Stimulated activated CD4-positive, alpha-beta T cell treated with anti-CD3 and anti-CD28 coated beads, Interleukin-1b, Interleukin-23, amount 100 ng/mL, for 1 hour (primary cell): ENCODE measurements at places on chromosomes 5 and 9.

GRCh38 chr9:107342476-107343161, 59.5 kb downstream of the RAD23B start:
- no peak for DNase-seq

DNA sequence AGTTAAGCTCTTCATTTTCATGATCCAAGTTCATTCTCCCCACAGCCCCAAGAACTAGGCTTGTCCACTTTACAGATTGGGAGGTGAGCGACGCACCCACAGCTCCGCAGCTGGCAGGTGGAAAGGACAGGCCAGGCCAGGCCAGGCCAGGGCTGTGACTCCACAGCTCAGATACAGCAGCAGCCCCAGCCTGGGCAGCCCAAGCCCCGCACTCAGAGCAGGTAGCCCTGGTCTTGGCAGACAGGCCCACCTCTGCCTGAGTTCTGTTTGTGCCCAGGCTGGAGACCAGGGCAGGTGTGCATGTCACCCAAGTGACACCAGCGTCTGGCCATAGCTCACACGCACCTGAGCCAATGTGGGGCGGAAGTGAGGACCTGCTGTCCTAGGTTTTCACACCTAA, 124.7 kb downstream of the WNK2 start:
- no peak for DNase-seq

GRCh38 chr5:10246761-10247160, 2.9 kb downstream of the ATPSCKMT start:
- no peak for DNase-seq

DNA sequence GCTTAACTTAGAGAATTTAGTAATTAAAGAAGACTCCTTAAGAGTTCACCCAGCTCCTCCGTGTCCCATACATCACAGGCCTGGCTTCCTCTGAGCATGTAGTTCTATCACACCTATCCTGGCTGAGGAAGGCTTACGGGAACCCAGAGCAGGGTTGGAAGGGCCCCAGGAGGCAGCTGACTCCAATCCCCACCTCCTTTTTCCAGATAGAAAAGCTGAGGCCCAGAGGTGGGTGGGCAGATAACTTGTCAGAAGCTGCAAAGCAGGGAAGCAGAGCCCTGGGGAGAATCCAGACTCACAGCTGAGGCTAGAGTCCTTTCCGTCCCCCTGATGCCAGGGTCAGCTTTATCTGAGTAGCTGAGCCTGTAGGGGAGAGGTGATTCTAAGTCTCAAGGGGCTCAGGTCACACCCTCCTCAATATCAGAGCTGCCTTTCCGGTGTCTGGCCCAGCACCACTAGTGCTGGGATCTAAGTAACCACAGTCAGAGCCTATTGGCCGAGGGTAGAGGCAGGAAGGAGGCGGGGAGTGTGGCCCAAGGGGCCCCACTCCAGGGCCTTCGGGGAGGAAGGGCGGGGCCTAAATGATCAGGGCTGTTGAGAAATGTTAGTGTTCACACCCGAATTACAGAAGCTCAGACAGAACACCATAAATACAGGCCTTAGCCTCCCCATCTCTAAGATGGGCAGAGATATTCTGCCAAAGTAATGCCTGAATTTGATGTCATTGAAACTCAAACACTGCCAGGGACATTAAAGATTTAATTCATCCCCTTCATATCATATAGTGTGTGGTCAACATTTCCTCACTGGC, 9.9 kb downstream of the CCDC69 start:
- DNase-seq, result peak; percentile 75

DNA sequence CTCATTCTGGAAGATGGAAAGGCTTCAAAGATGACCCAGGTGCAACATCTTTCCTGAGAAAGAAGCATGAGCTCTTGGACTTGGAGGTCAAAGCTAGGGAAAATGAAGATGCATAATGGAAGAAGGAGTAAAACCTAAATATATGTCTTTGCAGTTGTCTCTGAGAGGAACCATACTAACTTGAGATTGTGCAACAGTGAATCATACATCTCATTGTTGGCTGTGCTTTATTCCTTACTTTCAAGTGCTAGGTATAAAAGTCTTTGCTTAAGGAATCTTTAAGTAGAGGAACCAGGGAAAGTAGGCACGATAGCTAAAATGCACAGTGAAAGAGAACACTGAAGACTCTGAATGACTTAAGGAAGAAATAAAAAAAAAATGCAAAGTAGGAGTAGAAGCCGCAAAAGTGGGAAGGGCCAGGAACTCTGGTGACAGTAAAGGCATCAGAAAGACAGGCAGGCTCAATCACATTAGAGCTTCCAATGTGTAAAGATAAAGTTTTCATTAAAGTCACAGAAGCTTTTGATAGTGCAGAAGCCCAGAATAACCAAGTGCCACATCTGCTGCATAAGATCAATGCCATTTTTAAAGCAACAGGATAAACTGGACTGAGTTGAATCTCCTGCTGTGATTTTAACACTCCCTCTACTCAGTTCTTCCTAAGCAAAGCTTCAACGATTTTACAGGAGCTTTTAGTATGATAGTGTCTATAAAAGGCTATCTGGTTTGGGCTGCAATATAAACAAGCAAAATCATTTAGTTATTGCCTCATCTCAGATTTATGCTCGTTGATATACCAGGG, 432.3 kb upstream of the EDIL3 start:
- no peak for DNase-seq

DNA sequence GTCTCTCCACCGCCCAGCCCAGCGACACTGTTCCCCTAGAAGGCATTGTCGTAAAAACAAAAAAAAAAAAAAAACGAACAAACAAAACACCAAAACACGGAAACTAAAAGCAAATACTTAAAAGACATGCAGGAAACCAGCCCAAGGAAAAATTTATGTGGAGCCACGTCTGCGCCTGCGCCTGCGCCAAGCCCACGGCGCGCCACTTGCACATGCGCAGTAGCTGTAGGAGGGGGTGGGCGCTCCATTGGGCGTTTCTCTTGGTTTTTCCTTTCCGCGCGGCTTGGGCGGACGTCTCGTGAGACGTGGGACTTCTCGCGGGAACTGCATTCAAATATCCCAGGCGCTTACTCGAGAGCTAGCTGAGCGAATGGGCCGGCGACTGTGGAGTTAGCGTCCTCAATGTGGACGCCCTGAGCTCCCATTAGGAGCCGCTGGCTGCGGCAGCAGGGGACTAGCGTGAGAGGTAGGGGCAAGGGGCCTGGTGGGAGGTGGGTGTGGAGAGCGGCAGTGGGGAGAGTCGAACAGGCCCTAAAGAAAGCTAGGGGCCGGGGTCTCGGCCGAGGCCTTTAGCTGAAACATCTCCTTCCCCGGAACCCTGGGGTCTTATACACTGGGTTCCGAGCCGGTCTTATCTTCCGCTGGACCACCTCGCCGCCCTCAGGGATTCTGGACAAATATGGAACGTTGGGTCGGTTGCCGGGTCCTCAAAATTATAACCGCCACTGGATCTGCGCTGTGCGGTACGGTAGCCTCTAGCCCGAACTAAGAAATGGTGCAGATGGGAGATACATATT, at the start of gene SPDL1:
Gene SPDL1, plus strand, starts transcription at position 350 of the 797 bp plus-strand sequence. CDS start 4,644 bp downstream, outside the sequence.
- DNase-seq, result peak; percentile 85

- no peak for DNase-seq
Measured at GRCh38 chr5:168960497-168960896, 340.4 kb downstream of the SLIT3 start.

GRCh38 chr5:166695326-166695725, 1596.1 kb upstream of the WWC1 start:
- DNase-seq, result no peak

- no peak for DNase-seq
Measured at GRCh38 chr9:68947842-68948569, 65.9 kb downstream of the PRKACG start.

DNA sequence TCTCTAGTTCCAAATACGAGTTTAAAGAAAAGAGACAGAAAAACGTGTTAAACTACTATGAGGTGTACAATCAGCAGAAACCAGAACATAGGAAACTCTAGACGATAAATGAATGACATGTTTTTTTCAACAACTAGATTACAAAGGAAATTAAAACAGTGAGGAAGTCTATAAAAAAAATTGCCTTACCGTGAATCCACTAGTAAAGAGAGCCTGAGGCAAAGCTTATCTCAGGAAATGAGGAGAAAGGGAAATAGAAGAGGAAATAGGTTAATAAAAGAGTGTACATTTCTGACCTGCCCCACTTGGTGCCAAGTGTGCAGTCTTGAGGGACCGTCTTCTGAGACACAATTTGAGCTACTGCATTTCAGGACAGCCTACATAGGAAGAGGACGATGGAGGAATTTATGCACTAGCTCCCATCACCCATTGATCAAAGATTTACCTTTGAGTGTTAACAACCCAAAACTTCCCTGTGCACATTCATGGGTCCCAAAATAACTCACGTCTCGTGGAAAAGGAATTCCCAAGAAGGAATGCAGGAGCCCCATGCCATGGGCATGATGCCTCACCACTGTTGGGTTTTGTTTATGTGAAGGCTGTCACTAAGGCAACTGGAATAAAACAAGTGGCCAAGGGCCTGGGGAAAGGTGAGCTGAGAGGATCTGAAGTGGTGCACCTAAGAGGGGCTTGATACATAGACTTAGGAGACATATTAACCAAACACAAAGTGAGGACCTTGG, 53.6 kb upstream of the SLC1A3 start:
- DNase-seq, result no peak

- DNase-seq, result no peak
Measured at GRCh38 chr5:27038476-27038875, at the start of gene CDH9. Gene CDH9, minus strand, starts transcription at chr5:27038586. Its CDS starts 50,253 bp downstream, at chr5:26988333.

- no peak for DNase-seq
Measured at GRCh38 chr5:154664869-154665268, 90.3 kb upstream of the LARP1 start.

GRCh38 chr9:136512651-136513071, 29.8 kb upstream of the SEC16A start:
- DNase-seq, result no peak

GRCh38 chr5:109155625-109156024, 254.1 kb downstream of the PJA2 start:
- DNase-seq, result no peak

DNA sequence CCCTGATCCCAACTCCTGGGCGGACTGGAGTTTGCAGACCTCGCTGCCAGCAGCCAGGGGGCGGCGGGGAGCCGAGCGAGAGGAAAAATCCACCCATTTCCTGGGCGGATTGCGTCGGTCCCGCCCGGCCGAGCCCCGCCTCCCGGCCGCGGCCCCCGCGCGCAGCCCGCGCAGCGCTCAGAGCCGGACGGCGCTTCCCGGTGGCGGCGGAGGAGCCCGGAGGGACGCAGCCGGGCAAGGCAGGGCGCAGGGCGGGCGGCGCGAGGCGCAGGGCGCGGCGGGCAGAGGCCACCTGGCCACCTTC, at the start of gene OLFM1:
Gene OLFM1, plus strand, starts transcription at position 180 of the 304 bp plus-strand sequence. CDS start 322 bp downstream, outside the sequence.
- no peak for DNase-seq

DNA sequence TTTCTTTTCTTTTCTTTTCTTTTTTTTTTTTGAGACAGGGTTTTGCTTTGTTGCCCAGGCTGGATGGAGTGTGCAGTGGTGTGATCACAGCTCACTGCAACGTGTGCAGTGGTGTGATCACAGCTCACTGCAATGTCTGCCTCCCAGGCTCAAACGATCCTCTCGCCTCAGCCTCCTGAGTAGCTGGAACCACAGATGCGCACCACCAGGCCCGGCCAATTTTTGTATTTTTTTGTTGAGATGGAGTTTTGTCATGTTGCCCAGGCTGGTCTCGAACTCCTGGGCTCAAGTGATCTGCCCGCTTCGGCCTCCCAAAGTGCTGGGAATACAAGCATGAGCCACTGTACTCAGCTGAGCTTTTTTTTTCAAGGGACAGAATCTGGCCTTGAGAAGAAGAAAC, 36.8 kb upstream of the TJP2 start:
- no peak for DNase-seq

GRCh38 chr9:77015327-77016048, 4.0 kb upstream of the FOXB2 start:
- no peak for DNase-seq

DNA sequence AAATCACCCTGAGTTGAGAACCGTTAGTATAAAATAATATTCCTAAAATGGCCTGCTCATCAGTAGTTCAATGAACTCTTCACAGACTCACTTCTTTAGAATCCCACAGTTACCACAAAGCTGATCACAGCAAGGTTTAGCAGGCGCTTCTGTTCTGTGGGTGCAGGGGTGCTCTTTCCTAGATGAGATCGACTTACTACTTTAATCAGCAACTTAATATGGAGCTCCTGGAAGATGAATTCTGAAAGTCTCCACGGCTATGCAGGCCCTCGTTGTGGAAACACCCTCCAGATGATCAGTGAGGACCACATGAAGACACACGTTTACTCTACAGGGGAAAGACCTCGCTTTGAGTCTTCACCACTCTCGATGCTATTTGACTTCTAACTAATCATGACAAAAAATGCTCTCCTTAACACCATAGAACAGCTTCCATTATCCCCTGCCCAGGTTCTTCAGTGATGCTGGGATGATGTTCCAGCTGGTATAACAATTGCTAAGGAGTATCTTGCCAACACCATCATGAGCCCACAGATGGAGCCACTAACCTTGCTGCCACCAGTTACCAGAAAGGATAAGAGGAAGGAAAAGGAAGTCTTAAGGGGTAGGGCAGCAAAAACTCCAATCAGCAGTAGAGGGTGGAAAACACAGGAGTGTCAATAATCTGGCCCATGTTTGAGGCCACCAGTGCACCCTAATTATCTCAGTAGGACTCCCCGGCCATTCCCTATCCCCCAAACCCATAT, 17.9 kb upstream of the GPX8 start:
- DNase-seq, result no peak

GRCh38 chr5:173925449-173926071, 37.4 kb downstream of the CPEB4 start:
- DNase-seq, result no peak

- DNase-seq, result no peak
Measured at GRCh38 chr9:134361843-134362414, 35.7 kb downstream of the RXRA start.

GRCh38 chr9:121914604-121915303, 178.4 kb downstream of the TTLL11 start:
- DNase-seq, result no peak

- no peak for DNase-seq
Measured at GRCh38 chr5:134549714-134550113, 24.2 kb downstream of the JADE2 start.

DNA sequence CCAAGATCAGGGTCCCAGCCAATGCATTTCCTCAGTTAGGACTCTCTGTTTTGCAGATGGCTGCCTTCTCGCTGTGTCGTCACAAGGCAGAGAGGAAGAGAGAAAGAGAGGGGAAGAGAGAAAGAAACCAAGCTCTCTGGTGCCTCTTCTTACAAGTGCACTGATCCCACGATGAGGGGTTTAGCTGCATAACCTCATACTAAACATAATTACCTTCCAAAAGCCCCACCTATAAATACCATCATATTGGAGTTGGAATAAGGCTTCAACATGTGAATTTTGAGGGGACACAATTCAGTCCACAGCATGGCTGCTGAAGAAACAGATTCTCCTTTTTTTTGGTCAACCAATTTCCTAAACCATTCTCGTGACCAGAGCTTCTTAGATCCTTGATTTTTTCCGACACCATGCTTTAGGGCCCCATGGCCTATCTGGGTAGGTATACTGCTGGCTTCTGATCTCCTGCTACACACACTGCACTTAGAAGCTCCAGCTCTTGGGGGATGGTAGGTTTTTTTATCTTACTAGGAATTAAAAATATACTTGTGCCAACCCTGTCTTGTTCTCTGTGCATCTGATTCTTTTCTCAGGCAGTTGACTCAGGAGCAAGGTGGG, 5.1 kb downstream of the CAMK4 start:
- no peak for DNase-seq
